Fibroblast of skin of abdomen (primary cell): ENCODE measurements at places on chromosomes 2 and 18.

- no peak for DNase-seq
Observed at GRCh38 chr2:25441353-25441752, 99.6 kb upstream of the DNMT3A start.

- peak; percentile 25 for DNase-seq
Observed at GRCh38 chr2:8324164-8324856, 357.5 kb upstream of the ID2 start.

GRCh38 chr2:223681125-223681524 lies 79.0 kb upstream of the SCG2 start:
- no peak for DNase-seq

DNA sequence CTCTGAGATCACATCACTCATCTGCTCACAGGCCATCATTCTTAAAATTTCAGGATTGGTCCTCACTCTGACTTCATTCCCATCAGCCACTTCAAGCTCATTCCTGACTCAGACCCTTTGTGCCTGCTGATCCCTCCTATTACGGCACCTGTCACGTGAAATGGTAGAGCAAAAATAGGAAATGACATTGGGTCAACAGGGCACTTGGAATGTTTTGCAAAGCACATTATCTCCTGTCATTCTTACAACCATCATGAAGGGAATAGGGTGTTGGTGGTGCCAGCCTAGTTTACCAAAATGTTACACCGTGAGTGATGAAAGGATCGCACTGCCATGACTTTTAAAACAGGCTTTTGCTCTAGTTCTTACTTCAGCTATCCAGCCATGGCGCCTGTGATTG lies 61.1 kb downstream of the EIF5B start:
- DNase-seq = no peak

GRCh38 chr2:25797620-25798488 lies 80.4 kb downstream of the ASXL2 start:
- no peak for DNase-seq

DNA sequence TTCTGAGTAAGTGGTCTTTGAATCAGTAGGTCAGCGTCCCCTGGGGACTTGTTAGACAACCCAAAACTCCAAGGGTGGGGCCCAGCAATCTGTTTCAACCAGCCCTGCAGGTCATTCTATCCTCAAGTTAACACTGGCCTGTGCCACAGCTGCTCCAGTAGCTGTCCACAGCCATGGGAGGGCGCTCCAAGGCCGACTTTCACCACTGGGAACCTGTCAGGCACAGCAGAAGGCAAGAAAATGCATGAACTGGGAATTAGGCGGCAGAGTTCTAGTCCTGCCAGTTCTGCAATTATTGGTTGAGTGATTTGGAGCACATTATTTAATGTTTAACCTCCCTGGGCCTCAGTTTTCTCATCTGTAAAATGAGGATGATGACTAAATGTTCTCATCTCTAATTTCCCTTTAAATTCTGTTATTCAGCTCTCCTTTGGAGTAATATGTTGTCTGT lies 17.4 kb upstream of the MRPL33 start:
- peak; percentile 73 for DNase-seq

DNA sequence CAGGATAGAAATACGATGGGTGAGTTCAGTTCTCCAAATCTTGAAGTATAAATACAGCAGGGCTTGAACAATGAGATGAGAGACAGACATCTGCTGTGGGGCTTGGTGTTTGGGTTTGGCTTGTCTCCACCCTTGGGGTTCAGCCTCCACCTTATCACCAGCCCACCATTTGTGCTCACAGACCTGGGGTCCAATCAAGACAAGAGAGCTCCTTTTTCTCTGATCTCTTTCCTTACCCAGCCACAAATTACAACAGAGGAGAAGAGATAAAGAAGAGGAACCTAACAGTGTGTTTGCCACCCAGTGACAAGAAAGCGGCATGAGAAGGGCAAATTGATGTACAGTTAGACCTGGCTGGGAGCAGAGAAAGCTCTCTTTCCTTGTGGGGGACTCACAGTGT lies 204.5 kb upstream of the CXCR4 start:
- DNase-seq = no peak

- no peak for DNase-seq
Observed at GRCh38 chr18:46431522-46432171, 225.4 kb downstream of the LOXHD1 start.

- no peak for DNase-seq
Observed at GRCh38 chr2:233828546-233829192, 25.7 kb downstream of the HJURP start.

- DNase-seq = no peak
Observed at GRCh38 chr2:57869758-57870344, 176.8 kb upstream of the VRK2 start.

DNA sequence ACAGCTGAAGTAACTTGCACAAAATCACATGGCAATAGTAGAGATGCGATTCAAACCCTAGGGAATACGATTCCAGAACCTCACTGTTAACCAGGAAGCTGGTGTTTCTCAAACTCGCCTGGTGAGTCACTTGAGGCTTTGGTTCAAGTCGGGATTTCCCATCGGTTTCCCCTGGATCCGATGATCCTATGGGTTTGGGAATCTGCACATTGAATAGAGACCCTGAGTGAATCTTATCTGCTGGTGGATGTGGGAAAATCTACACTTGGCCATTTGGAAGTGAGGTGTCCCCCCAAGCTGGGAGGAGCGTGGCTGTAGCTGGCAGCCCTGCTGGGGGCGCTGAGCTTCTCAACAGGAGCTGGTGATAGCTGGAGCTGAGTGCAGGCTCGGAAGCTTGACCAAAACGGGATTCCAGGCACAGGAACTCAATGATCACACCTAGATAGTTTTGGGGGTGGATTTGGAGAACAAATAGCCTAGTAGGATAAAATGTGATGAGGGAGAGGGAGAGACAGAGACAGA lies 135.4 kb downstream of the PRKCE start:
- DNase-seq = no peak

- peak; percentile 93 for DNase-seq
Observed at GRCh38 chr2:132671151-132671835, 1.3 kb upstream of the LYPD1 start.

DNA sequence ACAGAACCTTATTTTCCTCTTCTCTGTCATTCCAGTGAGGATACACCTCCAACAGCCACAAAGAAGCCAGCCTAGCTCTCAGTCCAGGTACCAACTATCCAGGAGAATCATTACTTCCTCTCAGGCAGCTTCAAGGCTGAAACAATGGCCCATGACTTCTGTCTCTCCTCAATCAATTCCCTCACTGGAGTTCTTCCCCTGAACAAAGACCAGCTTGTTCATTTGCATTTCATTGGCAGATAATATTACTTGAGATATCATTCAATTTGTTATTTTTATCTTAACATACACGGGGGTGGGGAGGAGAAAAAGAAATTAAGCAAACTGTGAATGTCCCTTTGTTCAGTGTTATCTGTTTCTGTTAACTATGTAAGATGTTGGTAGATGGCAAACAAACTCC lies 44.0 kb downstream of the CCDC141 start:
- no peak for DNase-seq

GRCh38 chr18:57768537-57769326 lies 34.4 kb downstream of the ATP8B1 start:
- no peak for DNase-seq

DNA sequence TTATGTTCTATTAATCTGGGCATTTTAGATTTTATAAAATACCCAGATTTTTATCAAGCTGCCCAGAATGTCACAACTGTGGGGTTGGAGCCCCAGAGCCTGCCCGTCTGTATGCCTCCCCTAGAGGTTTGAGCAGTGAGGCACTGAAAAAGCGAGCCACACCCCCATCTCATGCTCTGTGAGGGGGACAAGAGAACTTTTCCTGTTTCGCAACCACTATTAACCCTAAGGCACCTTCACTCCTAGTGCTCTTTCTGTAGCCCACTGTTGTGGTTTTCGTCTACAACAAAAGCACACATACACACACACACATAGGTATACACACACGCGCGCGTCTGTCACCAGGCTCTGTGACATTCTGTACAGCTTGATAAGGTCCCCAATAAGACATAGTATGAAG lies 38.0 kb downstream of the DCDC2C start:
- DNase-seq = no peak

- no peak for DNase-seq
Observed at GRCh38 chr2:202005272-202005887, 28.3 kb upstream of the FZD7 start.

- DNase-seq = peak; percentile 2
Observed at GRCh38 chr2:4964579-4964978, 727.6 kb upstream of the SOX11 start.

- DNase-seq = no peak
Observed at GRCh38 chr2:39275016-39275415, 31.2 kb upstream of the CDKL4 start.
